ENCODE measurements at places on chromosomes 2 and 18.
A peak's percentile ranks its signal among the peaks of the same experiment; 100 is the strongest.

DNA sequence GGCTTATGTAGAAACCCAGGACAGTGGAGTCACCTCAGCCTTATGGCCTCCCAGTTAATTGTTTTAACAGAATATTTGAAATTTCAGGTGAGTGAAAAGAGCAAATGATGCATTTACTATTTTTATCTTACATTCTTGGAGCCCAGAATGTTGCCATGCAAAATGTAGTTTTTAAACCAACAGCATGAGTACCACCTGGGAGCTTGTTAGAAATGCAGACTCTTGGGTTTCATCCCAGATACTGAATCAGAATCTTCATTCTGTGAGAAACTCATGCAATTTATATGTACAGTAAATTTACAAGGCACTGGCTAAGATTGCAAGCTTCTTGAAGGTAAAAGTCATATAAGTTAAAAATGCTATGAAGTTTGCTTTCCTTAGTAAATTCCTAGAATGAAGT, 654.5 kb upstream of the CDH2 start:
- DNase-seq: no peak

- DNase-seq: no peak
Measured at GRCh38 chr2:184637781-184638180, 39.5 kb downstream of the ZNF804A start.

DNA sequence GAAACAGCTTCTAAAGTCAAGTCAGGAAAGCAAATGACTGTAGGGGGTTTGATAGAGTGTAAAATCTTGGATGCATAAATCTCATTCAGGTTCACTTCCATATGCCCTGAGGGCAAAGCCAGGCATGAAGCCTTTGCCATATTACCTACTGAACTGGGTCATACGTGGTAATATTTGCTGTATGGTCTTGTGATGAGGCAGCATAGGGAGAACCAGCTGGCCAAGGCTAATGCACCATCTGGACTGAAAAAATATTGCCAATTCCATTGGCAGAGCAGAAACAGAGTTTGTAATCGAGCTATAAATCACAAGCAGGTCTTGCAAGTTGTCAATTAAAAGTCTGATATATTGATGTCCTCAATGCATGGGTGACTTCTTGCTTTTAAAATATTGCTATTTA, 243.8 kb downstream of the ERBB4 start:
- no peak for DNase-seq

DNA sequence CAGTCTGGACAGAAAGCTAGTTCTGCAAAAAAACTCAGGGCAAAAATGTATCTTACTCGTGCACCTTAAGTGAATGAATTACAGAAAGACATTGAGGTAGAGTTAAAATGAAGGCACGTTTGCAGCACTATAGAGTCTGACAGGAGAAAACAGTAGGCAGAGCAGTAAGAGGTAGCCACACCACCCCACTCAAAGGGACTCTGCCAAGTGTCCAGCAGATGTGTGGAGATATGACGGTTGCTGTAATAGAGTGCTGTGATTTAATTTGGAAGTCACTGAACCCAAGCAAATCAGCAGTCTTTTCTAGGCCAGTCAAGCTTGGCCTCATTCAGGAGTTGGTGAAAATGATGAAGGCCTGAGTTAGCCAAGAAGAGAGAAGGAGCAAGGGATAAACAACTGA, 464.4 kb downstream of the PTPRM start:
- no peak for DNase-seq

DNA sequence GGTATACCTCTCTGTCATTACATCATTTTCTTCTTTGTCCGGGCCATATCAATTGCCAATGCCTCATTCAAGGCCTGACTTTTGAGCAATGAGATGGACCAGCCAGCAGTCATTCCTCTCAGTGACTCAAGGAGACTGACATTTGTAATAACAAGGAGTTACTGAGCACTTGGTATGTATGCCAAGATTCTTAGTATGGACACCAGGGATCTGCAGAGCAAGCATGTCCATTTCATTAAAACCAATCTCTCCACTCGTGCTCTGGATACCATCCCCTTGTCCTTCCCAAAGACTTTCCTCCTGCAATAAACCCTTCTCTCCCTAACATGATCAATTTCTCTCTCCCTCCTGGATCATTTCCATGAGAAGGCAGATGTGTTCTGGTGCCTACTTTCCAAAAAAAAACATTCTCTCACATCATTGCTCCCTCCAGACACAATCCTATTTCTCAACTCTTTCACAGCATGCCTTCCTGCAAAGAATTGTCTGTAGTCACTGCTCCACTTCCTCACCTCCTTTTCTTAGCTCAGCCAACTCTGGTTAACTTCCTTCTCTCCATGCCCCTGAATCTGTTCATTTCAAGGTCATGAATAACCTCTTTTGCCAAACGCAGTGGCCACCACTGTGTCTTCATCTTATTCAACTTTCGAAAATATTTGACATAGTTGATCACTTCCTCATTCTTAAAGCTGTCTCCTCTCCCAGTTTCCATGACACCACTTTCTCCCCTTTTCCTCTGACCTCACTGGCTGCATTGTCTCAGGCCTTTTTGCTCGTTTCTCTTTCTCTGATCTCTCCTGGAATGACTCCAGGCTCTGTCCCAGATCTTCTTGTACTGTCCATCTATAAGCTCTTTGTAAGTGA, 102.8 kb upstream of the CYP1B1 start:
- DNase-seq: peak; percentile 97

- DNase-seq: no peak
Measured at GRCh38 chr2:239201531-239201876, 199.3 kb downstream of the HDAC4 start.

GRCh38 chr2:12855508-12855907, 138.8 kb downstream of the TRIB2 start:
- no peak for DNase-seq

DNA sequence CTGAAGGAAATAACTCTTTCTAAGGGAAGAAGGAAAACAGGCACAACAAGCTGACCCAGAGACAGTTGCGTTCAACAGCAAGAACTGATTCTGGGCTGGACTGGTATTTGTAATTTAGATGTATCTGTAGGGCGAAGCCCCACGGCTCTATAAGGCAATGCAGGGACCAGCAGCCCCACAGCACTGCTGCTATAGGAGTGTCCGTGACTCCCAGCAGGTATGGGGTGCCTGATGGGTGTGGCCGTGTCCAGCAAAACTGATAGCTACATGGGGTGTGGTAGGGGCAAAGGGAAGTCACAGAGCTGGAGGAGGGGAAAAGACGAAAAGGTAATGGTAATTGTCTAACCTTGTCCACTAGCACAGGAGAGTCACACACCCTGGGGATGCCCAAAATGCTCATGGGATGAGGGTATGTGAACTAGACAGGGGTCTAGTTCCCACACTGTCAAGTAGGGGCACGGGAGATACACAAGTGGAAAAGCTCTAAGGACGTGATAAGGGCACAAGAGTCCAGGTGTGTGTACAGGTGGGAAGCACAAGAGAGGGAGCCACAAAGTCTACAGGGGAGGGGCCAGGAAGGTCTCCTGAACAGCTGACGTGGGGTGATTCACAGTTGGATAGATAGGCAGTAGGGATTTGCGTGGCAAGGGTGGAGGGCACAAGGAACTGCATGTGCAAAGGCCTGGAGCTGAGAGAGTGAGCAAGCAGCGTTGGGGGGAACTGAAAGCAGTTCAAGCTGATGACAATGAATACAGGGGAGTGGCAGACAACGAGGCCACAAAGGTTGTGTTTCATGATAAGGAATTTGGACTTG, 48.5 kb upstream of the ASPRV1 start:
- no peak for DNase-seq

DNA sequence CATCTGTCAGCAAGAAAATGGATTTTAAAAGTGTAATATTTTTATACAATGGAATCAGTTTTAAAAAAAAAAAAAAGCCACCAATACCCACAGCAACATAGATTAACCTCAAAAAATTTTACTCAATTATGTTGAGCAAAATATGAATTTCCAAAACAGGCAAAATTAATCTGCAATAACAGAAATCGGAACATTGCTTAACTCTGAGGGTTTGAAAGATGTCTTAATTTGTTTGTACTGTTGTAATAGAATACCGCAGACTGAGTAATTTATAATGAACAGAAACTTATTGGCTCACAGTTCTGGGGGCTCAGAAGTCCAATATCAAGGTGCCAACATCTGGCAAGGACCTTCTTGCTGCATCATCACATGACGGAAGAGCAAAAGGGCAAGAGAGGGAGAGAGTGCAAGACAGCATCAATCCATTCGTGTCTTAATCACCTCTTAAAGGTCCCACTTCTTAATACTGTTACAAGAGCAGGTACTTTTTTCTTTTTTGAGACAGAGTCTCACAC, 31.8 kb upstream of the TNFAIP6 start:
- DNase-seq: no peak

DNA sequence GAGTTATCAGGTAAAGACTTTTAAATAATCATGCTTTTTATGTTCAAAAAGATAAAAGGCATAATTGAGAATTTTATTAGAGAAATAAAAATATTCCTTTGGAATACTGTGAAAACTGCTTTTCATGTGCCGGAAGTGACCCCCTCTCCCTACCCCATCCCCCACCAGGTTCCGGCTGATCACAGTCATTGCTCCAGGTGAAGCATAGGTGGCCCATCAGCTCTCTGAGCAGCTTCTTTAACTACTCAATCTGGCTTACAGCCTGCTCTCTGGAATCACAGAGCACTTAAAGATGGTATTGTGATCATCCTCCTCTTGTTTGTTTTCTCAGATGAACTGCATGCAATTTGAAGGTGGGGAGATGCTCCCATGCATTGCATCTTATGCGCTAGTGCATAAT, 257.7 kb downstream of the EN1 start:
- no peak for DNase-seq

GRCh38 chr2:59658906-59659635, 894.4 kb downstream of the BCL11A start:
- DNase-seq: no peak

DNA sequence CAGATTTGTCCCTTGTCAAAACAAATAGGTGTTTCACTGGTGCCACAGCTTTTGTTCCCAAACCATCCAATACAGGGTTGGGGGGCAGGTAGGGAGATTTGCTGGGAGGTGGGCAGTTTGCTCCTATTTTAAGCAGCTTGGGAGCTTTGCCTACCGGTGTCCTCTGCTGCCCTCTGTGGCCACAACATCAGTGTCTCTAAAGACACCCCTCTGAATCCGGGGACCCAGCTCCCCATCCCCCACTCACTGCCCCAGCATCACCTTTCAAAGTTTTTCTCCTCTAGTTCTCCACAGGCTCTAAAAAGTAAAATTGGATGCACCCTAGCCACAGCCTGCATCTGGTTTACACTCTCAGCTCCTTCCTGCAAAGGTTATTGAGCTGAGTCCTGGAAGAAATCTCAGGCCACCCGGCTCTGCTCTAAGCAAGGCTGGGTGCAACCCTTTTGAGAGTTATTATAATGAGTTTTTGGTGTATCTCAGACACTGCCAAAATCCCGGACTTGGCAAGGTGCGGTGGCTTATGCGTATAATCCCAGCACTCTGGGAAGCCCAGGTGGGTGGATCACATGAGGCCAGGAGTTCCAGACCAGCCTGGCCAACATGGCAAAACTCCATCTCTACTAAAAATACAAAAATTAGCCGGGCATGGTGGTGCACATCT, 2.9 kb upstream of the EPAS1 start:
- no peak for DNase-seq
